ENCODE measurements at places on chromosomes 11 and 22.

DNA sequence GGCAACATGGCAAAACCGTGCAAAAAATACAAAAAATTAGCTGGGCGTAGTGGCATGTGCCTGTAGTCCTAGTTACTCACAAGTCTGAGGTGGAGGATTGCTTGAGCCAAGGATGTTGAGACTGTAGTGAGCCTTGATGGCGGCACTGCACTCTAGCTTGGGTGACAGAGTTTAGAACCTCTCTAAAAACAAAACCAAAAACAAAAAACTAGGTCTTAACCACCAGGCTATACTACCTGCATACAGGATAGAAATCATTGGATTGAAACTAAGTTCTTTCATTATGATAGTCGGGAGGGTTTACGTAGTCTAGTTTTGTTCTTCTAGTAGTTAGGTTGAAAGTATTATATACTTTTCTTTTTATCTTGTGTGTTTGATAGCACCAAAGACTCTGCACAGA is 5.8 kb downstream of the RNF214 start:
- no peak for DNase-seq

DNA sequence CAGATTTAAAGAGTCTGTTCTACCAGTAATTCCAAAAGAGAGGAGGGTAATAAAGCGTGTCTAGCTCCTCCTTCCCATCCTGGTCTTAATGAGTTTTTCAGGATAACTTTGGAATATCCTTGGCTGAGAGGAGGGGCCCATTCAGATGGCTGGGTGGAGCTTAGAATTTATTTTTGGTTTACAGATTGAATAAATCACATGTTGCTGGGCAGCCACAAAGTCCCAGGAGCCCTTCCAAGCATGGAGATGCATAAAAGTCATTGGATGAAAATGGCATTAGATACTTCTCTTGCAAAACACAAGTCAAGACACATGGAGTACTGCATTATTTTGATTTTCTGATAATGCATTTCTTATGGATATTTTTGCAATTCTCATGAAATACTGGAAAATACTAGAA is 139.0 kb downstream of the TRPC6 start:
- no peak for DNase-seq

DNA sequence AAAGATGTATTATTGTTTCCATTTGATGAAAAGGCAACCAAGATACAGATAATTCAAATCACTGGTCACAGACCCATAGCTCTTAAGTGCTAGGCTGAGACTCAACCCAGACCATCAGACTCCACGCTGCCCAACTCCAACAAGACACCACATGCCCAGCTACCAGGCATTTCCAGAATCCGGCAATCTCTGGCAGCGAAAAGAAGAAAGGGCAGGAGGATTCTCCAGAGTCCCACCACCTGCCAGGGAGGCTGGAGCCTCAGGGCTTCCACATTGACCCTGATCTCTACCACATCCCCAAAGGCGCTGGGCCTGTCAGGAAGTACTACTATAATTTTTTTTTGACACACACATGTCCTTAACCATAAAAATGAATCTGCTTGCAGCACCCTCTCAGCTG is 61.4 kb upstream of the ARFGAP3 start:
- DNase-seq = no peak

DNA sequence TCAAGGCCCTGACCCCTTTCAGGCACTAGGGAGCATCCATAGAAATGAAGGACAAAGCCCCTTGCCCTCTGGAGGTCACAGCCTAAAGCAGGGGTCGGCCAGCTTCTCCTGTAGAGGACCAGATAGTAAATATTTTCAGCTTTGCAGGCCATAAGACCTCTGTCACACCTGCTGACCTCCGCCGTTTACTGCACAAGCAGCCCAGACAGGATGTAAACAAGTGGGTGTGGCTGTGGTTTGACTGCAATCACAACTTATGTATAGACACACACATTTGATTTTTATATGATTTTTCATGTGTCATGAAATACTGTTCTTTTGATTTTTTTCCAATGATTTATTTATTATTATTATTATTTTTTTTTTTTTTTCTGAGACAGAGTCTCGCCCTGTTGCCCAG is 34.3 kb downstream of the KIAA1671 start:
- DNase-seq = no peak

GRCh38 chr11:89381094-89381493 is 110.1 kb downstream of the NOX4 start:
- no peak for DNase-seq

- DNase-seq = no peak
Measured at GRCh38 chr22:49962751-49963646, 2.4 kb downstream of the PIM3 start.

- DNase-seq = no peak
Measured at GRCh38 chr11:62908468-62909072, 12.6 kb downstream of the CHRM1 start.

DNA sequence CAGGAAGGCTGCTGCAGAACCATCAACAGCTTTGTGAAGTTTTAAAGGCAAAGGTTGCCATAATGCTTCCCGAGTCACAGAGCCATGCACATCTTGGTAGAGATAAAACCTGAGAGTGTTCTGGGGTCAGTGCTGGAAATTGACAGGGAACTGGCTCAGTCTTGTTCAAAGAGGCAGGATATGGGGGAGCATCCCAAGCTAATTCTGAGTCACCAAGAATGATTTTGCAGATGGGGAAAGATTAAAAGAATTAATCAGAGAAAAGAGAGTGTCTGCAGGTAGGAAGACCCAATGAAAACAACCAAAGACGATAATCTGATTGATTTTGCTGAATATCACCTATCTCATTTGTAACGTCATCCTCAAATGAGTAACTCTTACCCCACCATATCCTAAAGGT is 99.9 kb upstream of the CD44 start:
- no peak for DNase-seq

DNA sequence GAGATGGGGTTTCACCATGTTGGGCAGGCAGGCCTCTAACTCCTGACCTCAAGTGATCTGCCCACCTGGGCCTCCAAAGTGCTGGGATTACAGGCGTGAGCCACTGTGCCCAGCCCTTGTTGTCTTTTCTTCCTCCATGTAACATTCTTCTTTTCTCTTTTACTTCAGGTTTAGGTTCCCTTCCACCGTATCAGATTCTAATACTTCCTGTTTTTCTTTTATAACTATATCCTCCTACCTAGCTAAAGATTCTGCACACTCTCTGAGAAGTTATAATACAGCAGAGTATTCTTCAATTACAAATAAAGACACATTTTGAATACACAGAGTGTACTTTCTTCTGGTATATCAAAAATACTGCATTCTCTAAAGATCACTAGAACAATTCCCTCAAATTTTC is 33.2 kb upstream of the GAB2 start:
- DNase-seq = no peak

DNA sequence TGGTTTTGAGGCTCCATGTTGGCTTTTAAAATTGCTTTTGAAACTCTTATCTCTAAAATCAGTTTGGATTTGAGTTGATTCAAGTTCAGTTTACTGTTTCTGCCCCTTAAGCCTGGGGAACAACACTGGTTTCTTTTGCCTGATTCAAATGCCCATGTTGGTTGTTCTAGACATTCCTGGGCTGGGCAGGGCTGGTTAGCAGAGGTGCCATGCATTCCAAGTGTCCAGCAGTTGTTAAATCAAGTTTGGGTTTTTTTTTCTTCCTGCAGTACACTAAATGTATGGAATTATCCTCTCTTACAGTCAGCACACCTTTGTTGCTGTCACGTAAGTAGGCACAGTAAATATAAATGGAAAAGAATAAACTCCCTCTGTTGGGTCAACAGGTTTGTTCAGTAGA is 67.2 kb upstream of the MTMR2 start:
- DNase-seq = no peak

GRCh38 chr22:32494971-32495370 is 20.4 kb downstream of the FBXO7 start:
- no peak for DNase-seq

DNA sequence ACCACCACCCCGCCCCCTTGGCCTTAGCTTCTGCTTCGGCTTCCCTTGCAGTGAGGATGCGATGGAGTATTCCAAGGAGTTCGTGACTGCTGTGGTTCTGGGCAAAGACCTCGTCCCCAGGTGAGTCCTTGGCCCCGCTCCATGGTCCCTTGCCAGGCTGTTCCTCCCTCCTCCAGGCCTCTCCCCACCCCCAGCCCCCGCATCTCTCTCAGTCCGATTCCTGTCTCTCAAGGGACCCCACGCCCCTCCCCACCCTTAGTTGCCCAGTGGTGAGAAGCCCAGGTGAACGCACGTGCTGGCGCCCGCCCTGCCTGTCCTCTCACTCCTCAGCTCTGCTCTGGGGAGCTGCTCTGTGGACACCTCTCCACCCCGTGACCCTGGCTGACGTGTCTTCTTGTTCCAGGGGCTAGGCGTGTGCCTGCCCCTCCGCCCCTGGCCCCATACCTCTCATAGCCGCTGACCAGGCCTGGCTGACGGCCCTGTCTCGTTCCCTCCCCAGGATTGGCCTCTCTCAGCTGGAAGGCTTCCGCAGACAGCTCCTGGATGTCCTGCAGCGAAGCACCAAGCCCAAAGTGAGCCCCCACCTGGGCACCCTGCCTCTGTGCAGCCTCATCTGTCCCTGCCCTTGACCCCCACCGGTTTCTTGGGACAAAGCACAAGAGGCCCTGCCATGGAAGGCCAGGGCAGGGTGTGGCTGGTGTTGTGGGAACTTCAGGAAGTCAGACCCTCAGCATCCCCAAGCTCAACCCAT is 14.6 kb upstream of the MYRF start:
- no peak for DNase-seq

DNA sequence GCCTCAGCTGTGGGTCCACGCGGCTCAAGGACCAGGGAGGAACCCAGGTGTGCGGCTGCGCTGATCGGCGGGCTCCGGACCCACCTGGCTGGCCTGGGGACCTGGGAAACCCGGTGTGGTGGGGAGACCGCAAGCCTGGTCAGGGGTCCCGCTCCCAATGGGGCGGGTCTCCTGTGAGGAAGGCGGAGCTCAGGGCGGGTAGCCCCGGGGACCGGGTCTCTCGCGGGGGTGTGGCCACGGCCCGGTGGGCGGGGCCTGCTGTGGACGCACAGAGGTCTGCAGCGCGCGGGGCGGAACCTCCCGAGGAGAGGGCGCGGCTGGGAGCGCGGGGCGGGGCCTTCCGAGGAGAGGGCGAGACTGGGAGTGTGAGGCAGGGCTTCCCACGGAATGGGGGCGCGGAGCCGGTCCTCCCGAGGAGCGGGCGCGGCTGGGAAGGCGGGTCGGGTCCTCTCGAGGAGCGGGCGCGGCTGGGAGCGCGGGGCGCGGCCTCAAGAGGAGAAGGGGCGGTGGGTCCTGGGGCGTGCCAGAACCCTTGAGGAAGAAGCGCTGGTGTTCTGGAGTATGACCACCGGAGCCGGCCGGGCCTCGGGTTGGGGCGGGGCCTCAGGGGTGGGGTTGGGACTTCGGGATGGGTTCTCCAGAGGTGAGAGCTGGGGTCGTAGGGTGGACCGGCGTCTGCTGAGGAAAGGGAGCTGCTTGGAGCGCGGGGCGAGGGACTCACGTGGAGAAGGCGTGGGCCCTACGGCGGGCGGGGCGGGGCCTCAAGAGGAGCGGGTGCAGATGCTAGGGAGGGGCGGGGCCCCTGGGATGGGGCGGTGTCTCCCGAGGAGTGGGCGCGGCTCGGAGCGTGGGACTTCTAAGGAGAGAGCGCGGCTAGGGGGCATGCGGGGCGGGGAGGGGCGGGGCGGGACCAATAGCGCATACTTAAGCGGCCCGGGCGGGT is 20.8 kb downstream of the DGCR6L start:
- DNase-seq = peak; percentile 95

GRCh38 chr11:92154110-92154509 is 70.5 kb upstream of the FAT3 start:
- DNase-seq = no peak

DNA sequence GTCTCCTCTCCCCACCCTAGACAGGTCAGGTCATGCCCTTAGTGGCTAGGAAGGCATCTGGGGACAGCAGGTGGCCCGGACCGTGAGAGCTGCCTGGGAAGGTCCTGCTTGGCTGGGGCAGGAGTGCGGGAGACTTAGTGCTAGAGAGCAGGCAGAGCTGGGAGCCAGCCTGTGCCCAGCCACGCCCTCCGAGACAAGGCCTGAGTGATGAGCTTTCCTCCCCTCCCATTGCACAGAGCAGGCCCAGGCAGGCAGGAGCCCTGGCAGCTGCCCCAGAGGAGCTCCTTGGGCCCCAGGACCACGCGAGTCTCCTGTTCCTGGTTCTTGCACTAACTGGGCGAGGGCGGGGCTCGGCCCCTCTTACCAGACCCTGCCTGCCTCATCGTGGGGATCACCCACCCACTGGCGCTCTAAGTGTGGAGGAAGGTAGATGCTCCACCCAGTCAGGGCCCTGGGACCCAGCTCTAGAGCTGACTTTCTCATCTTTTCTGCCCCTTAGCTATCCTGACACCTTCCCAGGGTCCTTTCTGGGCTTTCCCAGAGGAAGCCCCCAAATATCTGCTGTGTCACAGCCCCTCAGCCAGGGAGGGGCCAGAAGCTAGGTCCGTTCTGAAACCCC is 44.9 kb downstream of the MACROD1 start:
- DNase-seq = no peak

GRCh38 chr11:110921742-110922521 is 209.7 kb upstream of the ARHGAP20 start:
- no peak for DNase-seq

GRCh38 chr11:7936615-7937014 is 4.9 kb downstream of the OR10A3 start:
- no peak for DNase-seq

DNA sequence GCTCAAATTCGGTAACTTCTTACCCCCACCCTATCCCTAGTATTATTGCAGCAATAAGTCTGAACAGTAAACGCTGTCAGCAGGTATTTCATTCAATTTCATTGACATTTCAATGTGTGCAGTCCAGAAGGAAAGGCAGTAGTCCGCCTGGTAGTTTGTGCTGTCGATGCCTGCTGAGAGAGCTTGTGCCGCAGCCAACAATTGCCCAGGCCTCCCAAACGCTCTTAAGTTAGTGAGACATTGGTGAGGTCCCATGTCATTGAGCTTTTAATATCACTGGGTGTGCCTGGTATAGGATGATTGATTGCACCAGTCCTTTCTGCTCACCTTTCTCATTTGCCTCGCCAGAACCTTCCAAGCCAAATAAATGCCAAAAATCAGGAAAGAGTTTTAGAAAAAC is 28.1 kb downstream of the ALKBH3 start:
- no peak for DNase-seq

GRCh38 chr11:110071197-110071596 is 22.0 kb upstream of the ZC3H12C start:
- DNase-seq = no peak

DNA sequence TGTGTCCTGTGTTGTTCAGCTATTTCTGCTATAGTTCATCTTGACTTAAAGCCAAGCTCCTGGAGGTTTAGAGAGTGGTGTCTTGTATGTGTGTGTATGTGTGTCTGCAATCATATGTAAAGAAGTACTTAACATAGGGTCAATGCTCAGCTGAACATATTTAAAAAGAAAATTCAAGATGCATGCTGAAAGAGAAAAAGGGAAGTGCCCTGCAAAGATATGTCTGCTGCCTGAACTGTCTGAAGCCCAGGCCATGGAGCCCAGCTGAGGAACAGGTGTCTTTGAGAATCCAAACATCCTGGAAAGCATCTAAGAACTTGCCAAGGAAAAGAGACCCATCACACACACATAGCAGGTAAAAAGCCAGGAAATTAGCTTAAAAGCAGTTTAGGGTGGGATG is 6.6 kb downstream of the TCN1 start:
- no peak for DNase-seq

- DNase-seq = no peak
Measured at GRCh38 chr22:25837288-25837900, 95.4 kb downstream of the MYO18B start.
